ENCODE measurements at places on chromosomes 11 and 22. TPM values are rescaled to one million over a fixed set of nuclear protein-coding genes. Genes with fewer than 3 reads are reported as not detected.

The MS4A2 gene
- total RNA-seq = not detected

The BTG4 gene
- not detected for total RNA-seq

The ART1 gene
- total RNA-seq = not detected

The MMP12 gene
- not detected for total RNA-seq

- H3K36me3 ChIP-seq = no peaks in the 10 kb centered on the region
- H3K4me3 ChIP-seq = no peak overlapping the region
- no peak overlapping the region for H3K27ac ChIP-seq
- DNase-seq = no peak
- peaks cover 12% of the 10 kb centered on the region for H3K4me1 ChIP-seq
These were observed 17.2 kb downstream of the CNTF start for GRCh38 chr11:58639669-58640068.

GRCh38 chr11:23749762-23750430 lies 747.0 kb upstream of the LUZP2 start:
- no peaks in the 10 kb centered on the region for H3K36me3 ChIP-seq

DNA sequence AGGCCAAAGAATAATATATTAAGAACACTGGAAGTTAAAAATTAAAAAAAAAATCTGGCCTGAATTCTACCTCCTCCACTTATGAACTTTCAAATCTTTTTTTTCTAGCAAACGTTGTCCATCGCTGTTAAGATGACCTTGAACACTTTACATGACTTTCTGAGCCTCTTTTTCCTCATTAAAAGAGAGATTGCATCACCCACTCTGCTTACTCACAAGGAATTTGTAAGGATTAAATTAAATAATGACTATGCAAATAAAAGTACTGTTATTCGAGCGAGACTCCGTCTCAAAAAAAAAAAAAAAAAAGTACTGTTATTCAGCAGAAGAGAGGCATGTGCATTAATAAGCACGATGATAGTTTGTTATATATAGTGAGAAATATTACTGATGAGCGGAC lies 285.1 kb upstream of the CCDC90B start:
- DNase-seq = no peak
- H3K4me3 ChIP-seq = no peak overlapping the region
- H3K36me3 ChIP-seq = no peaks in the 10 kb centered on the region
- H3K4me1 ChIP-seq = no peaks in the 10 kb centered on the region
- peaks cover 1% of the 10 kb centered on the region for H3K27me3 ChIP-seq
- no peak overlapping the region for H3K27ac ChIP-seq

DNA sequence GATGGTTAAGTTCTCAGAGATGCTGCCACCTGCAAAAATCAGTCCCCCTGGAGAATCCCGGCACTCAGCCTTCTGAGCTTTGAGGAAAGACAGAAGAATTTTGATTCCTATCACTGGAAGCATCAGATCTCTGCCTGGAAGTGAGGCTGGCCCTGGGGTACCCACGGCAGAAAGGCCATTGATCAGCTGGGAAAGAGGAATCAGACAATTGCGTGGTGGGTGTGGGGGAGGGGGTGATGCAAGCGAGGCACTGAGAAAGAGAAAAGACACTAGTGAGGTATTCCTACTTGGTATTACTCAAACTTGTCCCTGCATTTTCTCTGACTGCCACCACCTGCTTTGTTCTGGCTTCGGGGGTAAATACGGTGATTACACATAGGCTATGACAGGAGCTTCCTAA lies 96.1 kb downstream of the FEZ1 start:
- peaks cover under 1% of the 10 kb centered on the region for H3K4me1 ChIP-seq
- H3K27me3 ChIP-seq = peaks cover 25% of the 10 kb centered on the region
- DNase-seq = no peak
- no peaks in the 10 kb centered on the region for H3K36me3 ChIP-seq
- no peak overlapping the region for H3K27ac ChIP-seq

GRCh38 chr11:962688-963087 lies 37.0 kb downstream of the AP2A2 start:
- H3K4me1 ChIP-seq = peaks cover 5% of the 10 kb centered on the region
- H3K4me3 ChIP-seq = no peak overlapping the region
- H3K36me3 ChIP-seq = peaks cover 31% of the 10 kb centered on the region

- H3K36me3 ChIP-seq = no peaks in the 10 kb centered on the region
- H3K4me1 ChIP-seq = no peaks in the 10 kb centered on the region
- no peak overlapping the region for H3K4me3 ChIP-seq
- H3K27ac ChIP-seq = no peak overlapping the region
- DNase-seq = no peak
These were observed 1199.7 kb downstream of the BRD1 start for GRCh38 chr22:48627966-48628365.

DNA sequence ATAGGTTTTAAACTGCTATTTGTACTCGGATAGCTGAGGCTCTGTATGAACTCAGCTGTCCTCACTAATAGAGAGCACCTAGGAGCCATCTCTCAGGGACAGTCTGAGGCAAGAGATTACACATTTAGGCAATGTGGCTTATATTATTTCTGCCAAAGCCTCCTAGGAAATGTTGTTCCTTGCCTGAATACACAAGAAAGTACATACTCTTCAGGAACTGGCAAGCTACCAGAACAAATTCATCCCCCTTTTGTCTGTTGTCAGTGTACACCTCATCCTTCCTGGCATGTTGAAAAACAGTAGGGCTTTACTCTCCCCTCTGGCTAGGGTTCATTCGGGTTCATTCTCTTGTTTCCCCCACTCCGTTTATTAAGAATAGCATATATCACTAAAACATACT lies 615.9 kb upstream of the FAT3 start:
- H3K4me3 ChIP-seq = no peak overlapping the region
- no peak overlapping the region for H3K27ac ChIP-seq
- DNase-seq = no peak
- no peaks in the 10 kb centered on the region for H3K36me3 ChIP-seq
- H3K27me3 ChIP-seq = no peaks in the 10 kb centered on the region
- no peaks in the 10 kb centered on the region for H3K4me1 ChIP-seq

DNA sequence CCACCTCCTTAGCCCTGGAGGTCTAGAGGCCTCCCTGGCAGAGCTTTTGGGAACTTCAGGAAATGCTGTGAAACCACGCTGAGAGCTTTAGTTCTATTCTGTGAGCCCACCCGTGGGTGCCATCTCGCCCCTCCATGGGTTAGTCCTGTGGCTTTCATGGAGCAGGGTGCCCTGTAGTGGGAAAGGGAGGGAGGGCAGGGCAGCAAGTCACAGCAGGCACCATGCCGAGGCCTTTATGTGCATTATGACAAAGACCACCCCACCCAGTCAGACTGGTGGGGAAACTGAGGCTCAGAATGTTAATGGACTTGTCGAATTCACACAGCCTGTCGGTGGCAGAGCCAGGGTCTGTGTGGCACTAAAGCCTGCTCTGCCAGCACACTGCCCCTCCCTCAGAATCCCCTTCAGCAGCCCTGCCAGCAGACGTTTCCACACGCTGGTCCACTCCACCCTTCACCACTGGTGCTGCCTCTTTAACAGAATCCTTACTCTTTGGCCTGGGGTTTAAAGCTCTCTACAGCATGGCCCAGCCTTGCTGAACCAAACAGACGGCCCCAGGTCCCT lies 13.4 kb downstream of the TMPRSS13 start:
- H3K4me3 ChIP-seq = no peak overlapping the region
- H3K27ac ChIP-seq = no peak overlapping the region
- DNase-seq = no peak
- H3K27me3 ChIP-seq = no peaks in the 10 kb centered on the region

All from activated T-helper 2 cell treated with anti-CD3 and anti-CD28 coated beads, Interferon-gamma antibody, Interleukin-2, Interleukin-4, amounts not matched to agents 10 μg/mL and 5 μg/mL and 100 μg/mL, durations not matched to agents 14 hours and 24 hours and 36 hours (primary cell).